ENCODE measurements at places on chromosomes 7 and 10.

DNA sequence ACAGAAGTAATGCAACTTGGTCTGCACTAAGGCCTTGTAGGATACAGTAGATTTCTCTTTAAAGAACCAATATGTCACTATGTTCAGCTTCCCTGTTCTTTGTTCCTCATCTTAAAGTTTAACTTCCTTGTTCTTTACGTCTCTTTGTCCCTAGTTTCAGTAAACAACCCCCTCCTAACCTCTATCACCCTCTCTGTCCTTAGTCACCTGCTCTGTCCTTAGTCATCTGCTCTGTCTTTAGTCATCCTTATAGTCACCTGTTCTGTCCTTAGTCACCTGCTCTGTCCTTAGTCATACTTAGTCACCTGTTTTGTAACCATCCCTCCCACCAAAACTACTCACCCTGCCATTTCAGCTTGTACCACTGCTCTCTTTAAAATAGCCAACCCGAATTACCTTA is 144.6 kb upstream of the TMEM106B start:
- peak; percentile 12 for DNase-seq

- peak; percentile 47 for DNase-seq
These were observed 957 bp upstream of the SVIL start for GRCh38 chr10:29635711-29636144.

- no peak for DNase-seq
These were observed 141.6 kb upstream of the GDF10 start for GRCh38 chr10:47158116-47159071.

GRCh38 chr7:128017460-128017859 is 13.8 kb downstream of the LRRC4 start:
- DNase-seq: no peak

- DNase-seq: no peak
These were observed 170.1 kb downstream of the PKD1L1 start for GRCh38 chr7:47778153-47778661.

DNA sequence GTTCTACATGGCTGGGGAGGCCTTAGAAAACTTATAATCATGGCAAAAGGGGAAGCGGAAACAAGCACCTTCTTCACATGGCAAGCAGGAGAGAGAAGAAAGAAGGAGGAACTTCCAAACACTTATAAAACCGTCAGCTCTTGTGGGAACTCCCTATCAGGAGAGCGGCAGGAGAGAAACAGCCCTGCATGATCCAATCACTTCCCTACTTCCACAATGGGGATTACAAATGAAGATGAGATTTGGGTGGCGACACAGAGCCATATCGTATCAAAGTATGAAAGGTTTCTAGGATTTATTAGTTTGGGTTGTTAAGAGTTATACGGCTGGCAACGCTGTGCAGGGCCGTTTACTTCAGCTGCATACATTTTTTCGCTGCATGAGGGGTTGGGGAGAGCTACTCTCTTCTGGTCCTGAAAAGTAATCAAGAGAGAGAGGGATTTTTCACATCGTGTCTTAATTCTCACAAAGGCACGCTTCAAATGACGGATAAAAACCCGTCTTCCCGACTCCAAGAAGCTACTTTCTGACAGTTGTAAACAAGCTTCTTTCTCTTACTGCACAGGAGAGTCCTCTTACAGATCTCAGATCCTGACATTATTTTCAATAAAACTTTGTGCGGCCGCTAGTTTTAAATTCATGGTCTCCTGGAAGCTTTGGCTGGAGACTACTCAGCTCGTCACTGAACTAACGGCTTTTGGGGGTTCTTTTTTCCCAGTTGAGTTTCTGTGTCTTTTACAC is 751 bp upstream of the GTPBP10 start:
- DNase-seq: peak; percentile 21

GRCh38 chr10:15352201-15352600 is 18.9 kb downstream of the FAM171A1 start:
- DNase-seq: no peak

- peak; percentile 89 for DNase-seq
These were observed 21.3 kb downstream of the MDH2 start for GRCh38 chr7:76069238-76069638.

DNA sequence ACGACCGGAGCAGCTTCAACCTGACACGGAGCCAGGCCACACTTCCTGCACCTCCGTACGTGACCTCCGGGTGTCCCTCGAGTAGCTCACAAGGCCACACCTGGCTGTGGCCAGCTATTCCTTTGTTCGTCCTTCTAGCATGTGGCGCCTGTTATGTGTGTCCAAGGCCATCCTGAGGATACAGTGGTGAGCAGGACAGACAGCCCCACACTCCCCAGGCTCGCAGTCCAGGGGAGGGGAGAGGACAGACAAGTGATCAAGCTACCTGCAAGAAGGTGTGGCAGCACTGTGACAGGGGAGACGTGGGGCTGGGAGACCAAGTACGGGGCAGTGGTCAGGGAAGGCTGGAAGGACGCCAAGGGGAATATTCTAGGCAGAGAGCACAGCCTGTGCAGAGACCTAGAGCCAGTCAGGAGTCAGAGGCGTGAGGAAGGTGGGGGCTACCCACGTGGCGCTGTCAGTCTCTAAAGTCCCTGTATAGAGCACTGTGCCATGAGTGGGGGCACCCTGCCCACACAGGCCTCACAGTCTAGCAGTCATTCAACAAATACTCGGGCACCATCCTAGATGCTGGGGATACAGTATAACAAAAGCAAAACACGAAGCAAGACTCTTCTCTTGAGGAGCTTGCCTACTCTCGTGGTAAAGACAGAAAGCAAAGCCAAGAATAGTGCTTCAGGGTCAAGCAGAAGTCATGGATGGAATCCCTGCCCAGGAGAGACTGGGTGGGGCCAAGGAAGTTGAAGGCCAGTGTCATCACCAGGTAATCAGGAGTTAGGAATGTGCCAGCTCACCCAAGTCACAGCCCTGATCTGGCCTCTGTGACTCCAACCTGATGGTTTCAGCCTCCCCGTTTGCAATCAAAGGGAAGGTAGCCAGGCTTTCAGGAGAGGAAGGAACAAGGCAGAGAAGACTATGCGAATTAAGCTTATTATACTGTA is 58.6 kb downstream of the PROSER2 start:
- DNase-seq: peak; percentile 71

- peak; percentile 87 for DNase-seq
These were observed at the start of gene SH2B2 for GRCh38 chr7:102286237-102287110. SH2B2 (plus strand) TSS chr7:102286868; CDS start chr7:102300551, 13,683 bp downstream.

GRCh38 chr10:46559231-46559671 is 2.8 kb upstream of the GPRIN2 start:
- no peak for DNase-seq

- peak; percentile 47 for DNase-seq
These were observed 67.9 kb upstream of the PRKCQ start for GRCh38 chr10:6647811-6648526.

- DNase-seq: no peak
These were observed 19.0 kb downstream of the NUDCD3 start for GRCh38 chr7:44471436-44471835.

DNA sequence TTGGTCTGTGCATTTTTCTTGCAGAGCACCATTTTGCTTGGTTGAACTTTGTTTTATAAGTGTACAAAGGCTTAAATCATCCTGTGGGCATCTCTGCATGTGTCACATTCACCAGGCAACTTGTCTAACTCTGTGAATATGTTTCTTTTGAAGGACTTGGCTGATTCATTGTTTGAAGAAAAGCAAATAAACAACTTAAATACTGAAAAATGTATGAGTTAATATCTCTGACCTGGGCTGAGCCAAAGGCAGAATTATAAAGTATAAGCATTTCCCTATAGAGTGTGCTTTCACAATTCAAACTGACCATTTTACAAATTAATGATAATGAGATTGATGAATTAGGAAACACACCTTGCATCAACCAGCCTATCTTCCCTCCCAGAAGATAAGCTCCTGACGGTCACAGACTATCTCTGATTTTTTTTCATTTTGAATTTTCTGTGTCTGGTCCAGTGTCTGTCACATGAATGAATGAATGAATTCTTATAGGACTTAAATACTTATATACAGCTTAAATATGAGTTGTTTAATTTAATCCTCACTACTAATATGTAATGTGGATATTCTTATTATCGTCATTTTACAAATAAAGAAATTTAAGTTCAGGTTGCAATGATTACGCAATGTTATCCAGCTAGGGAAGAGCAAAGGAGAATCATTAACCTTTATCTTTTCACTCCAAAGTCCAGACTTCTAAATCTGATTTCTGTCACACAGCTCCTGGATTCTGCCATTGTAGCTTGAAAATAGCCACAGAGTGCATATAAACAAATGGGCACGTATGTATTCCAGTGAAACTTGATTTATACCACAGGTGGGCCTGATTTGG is 182.0 kb upstream of the PHYHIPL start:
- DNase-seq: no peak

GRCh38 chr10:105538874-105539273 is 897.8 kb downstream of the SORCS3 start:
- no peak for DNase-seq

DNA sequence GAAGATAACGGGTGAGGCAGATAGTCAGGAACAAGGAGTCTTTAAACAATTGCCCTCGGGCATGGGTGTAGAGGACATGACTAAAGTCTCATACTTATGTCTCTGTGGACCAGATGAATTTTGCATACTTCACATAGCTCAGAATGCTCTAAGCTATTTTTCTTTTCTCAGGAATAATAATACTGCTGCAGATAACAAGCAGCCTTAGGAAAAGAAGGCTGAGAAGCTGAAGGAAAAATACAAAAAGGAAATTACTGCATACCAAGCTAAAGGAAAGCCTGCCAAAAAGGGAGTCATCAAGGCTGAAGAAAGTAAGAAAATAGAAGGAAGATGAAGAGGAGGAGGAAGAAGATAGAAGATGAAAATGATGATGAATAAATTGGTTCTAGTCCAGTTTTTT is 13.4 kb upstream of the ERCC6 start:
- DNase-seq: peak; percentile 40

- no peak for DNase-seq
These were observed 736 bp upstream of the ITIH5 start for GRCh38 chr10:7667262-7668141.

DNA sequence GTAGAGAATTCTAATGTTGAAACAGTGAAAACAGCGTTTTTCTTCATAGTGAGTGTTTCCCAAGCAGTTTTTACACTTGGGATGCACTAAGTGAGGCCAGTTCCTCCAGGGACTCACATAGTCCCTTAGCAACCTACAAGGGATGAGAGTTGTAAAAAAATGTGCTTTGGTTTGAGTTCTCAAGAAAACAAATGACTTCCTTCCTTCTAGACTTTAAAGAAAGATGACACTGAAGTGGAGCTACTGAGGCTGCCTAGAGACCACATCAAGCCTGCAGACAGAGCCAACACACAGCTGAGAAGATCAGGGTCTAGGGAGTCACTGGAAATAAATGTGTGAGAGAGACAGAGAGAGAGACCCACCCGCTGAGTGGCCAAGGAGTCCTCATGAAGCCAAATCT is 264.4 kb downstream of the TNS3 start:
- no peak for DNase-seq

GRCh38 chr7:25084821-25085220 is 40.2 kb downstream of the CYCS start:
- DNase-seq: no peak

- peak; percentile 69 for DNase-seq
These were observed 25.7 kb upstream of the FAM180A start for GRCh38 chr7:135774284-135774683.

GRCh38 chr7:99594948-99595745 is 2.9 kb upstream of the TMEM225B start:
- no peak for DNase-seq

- peak; percentile 40 for DNase-seq
These were observed 101.6 kb downstream of the DYNC2I1 start for GRCh38 chr7:158957921-158958491.

- no peak for DNase-seq
These were observed 409.1 kb downstream of the SDK1 start for GRCh38 chr7:3710122-3710521.

DNA sequence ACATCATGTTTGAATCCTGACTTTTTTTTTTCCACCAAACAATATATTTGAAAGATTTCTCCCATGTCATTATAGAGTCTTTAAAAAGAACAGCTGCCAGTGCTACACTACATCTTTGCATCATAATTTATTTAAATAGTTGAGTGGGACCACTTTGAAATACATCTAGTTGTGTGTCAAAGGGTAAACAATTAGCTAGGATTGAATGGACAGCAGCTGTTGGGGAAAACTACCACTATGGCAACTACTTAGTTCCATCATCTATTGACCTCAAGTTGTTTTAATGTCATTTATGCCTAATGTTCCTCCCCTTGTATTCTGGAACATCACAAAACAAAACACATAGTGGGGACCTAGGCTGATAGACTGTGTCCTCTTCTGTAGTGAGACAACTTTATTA is 985.1 kb downstream of the SORCS1 start:
- no peak for DNase-seq

DNA sequence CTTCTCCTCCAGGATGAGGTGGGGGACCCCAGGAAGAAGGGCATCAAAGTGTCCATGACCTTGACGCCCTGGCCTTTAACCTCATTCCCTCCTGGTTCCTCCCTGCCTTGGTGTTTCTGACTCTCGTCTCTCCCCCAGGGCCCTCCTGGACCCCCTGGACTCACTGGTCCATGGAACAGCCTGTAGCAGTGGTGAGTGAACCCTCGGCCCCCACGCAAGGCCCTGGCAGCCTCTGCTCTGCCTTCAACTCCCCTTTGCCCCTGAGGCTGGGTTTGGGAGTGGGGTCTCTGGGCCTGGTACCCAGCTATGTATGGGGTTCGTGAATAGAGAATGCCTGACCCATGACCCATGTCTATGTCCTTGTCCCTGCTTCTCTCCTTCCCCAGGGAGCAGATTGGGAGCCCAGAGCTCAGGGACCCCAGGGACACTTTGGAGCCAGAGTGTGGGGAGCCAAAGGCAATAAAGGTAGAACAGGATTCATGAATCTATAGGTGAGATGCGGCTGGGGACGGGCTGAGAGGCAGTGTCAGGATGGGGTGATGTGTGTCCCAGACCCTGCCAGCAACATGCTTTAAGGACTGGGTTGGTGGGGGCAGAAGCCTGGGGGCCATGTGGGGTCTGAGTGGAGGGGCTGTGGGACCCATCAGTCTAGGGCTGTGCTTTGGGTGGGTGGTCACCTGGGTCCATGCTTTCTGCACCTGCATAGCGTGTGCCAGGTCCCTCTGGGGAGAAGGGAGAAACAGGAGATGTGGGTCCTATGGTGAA is 18.4 kb upstream of the VOPP1 start:
- no peak for DNase-seq

GRCh38 chr10:128498746-128499145 is 372.5 kb upstream of the MKI67 start:
- DNase-seq: no peak

All from Daoy (cell line).